ENCODE measurements at places on chromosomes 7 and 10. TPM values are rescaled to one million over a fixed set of nuclear protein-coding genes. Genes with fewer than 3 reads are reported as not detected.

CALN1 gene
- polyA plus RNA-seq: 1.9 TPM

- DNase-seq: no peak
Measured at GRCh38 chr10:110786172-110786571, 85.6 kb upstream of the PDCD4 start.

GCK gene
- not detected for polyA plus RNA-seq

DNA sequence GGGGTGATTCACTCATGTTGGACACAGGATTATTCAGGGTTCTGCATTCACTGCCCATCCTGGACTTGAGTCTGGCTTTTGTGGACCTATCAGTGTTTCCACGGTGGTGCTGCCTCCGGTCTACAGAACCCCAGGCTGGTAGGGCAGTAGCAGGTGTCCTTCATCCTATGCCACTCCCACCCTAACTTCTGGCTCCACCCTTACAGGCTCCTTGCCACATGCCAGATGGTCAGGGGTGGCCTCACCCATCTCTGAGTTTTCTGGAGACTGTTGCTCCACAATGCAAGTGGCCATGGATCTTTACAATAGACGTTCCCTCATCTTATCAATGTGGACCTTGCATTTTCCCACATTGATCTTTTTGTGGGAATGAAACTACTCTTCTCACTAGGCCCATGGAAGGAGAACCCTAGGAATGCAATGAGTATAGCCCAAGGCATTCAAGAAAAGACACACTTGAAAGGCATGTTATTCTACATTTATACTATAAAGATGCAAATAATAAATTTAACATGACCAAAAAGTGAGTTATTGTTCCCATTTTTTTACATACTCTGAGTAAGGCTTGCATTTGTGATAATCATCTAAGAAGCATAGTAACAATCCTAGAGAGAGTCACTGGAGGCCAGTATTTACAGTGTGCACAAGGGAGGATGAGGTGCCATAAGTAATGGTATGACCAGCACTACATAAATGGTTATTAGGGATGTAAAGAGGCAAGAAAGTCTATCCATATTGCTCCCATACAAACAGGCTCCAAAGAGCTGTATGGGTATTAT is 57.4 kb upstream of the ADO start:
- no peak for DNase-seq

ADAM22 gene
- 6.0 TPM for polyA plus RNA-seq

DNA sequence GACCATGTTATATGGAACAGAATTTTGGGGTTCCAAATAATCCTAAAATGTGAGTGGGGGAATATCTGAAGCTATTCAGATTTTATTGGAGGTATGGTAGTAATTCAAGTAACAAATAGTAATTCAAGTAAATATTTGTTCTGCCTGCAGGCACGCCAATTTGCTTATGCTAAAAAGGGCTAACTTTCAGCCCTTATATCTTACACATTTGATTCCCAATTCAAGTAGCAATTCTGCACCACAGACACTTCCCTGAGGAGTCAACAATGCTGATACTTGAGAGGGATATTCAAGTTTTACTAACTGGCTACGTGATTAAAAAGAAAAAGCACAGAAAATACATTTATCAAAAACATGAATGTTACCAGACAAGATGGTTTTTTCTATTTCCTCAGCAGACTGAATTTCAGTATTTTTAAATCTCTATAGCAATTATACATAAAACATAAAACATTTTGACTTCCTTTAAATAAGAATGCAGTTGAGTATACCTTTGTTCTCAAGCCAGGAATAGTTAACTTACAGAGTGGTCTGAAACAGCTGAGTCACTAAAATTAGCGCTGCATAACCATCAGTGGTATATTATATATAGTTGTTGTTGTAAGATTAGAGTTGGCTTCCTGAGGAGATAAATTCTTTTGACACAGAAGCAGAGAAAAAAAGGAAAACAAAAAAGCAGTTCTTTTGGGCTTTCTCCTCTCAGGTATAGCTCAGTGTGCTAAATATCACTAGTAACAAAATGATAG is 33.9 kb downstream of the MTPN start:
- DNase-seq: no peak

DNA sequence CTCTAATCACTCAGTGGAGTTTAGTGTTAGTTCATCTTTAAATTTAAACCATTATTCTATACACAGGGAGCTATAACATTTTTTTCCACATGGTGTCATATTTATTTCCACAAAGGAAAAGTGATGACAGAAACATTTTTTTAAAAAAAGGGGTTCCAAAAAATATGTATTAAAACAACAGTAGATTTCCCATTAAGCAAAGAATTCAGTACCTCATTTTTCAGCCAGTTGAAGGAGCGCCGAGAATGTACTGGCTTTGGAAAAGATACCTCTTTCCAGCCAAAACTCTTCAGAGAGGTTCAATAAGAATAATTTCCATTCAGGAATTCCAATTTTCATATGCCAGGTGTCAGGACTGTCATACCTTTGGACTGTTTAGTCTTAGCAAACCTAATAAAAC is 250.5 kb upstream of the MEOX2 start:
- no peak for DNase-seq

FBXL13 gene
- polyA plus RNA-seq: 0.80 TPM

DNA sequence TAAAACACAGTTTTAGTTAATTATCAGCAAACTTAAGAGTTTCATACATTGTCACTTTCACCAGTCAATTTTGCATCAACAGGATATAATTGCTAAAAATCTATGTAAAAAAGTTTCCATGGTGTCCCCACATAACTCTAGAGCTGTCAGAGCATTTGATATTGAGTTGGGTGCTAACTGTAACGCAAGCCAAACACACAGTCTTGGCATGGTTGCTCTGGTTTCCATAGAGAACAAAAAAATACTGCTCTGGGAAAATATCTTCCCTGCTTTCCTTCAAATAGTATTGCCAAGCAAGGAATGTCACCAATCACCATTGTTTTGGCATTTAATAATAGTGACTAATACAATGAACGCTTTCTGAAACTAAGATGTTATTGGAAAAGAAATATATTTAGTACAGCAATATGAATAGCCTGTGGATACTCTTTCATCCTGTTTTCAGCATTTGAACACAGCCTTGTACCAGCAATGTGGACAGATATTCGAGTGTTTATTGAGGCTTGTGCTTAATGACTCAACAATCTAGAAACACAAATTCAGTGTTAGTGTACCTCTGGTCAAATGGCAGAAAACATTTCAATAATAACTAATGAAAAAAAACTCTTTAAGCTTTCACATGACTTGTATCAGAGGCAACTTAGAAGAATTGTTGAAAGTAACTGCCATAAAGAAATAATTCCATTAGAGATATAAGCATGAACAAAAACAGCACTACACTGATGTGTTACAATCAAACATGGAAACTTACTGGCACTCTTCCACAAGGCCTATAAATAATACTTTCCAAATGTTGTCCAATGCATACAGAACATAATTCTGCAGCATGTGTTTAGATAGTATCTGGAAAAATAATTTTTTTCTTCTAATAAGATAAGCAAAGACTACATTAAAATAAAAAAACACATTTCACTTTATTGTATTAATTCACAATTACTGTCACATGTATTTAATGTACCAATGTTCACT is 1469.5 kb upstream of the CELF2 start:
- DNase-seq: no peak

Data from GM12878 (cell line).